Small intestine (tissue), 16 donors: ENCODE measurements at places on chromosomes 7 and 10.

GRCh38 chr7:55144333-55145317, 125.8 kb downstream of the EGFR start:
- DNase-seq, result no peak

- no peak for DNase-seq
These were observed 42.7 kb downstream of the C10orf143 start for GRCh38 chr10:130067893-130068292.

- no peak for DNase-seq
These were observed 592.5 kb downstream of the TYW1 start for GRCh38 chr7:67589183-67589582.

GRCh38 chr10:89590326-89590725, 54.7 kb downstream of the PANK1 start:
- DNase-seq, result no peak

DNA sequence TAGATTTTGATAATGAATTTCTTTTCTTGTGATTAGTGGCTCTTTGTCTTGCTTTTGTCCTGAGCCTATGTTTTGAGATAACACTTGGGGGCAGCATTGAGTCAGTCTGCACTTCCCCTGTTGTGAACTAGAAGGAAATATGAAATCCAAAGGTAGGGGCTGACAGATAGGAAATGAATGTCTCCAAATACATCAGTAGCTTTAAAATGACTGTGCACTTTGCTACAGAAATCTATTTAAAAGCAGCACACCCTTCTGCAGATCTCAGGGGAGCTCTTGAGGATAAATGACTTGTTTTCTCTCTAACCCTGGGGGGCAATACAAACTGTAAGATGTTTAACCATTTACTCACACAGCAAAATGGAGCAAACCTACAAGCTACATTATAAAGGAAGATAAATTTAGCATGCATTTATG, 176.0 kb upstream of the MYO3A start:
- peak; percentile 6 for DNase-seq

GRCh38 chr10:99521765-99522469, 10.8 kb upstream of the NKX2-3 start:
- no peak for DNase-seq

DNA sequence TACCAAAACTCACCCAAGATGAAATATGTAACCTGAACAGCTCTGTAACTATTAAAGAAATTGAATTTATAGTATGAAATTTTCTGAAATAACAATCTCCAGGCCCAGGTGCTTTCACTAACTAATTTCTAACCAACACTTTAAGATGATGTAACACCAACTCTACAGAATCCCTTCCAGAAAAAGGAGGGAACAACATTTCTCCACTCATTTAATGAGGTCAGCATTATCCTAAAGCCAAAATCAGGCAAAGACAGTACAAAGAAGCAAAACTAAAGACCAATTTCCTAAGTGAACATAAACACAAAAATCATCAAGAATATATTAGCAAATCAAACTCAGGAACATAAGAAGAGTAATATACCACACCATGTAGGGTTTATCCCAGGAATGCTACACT, 65.5 kb downstream of the KMT2C start:
- DNase-seq, result no peak

DNA sequence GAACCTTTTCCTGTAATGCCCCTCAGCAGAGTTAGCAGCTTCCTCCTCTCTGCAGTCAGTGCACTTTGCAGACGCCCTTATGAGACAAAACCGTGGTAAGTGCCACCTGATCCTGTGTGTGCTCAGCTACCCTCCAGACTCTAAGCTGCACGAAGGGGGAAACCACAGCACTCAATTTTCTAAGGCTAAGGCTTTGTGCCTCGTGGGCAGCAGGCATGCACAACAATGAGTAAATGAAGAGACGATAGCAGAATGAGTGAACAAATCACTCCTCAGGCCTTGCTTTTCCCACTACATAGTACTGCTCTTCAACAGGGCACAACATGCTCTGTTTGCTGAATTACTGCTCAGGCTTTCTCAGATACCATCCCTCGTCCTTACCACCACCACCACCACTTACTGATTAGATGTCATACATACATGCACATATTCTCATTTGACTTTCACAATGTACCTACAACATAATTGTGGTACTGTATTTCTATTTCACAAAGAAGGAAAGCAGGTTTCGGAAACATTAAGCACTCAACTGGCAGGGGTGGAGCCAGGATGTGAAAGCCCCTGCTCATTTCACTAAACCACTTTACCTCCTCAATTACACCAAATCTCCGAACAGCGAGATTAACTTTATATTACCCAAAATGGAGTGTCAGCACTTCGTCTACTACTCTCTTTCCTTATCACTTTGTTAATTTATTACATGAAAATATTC, 85.4 kb downstream of the ICA1 start:
- peak; percentile 55 for DNase-seq

GRCh38 chr7:96430356-96430755, 108.5 kb upstream of the SLC25A13 start:
- DNase-seq, result no peak

- peak; percentile 47 for DNase-seq
These were observed 44.6 kb upstream of the RSBN1L start for GRCh38 chr7:77651575-77652162.

DNA sequence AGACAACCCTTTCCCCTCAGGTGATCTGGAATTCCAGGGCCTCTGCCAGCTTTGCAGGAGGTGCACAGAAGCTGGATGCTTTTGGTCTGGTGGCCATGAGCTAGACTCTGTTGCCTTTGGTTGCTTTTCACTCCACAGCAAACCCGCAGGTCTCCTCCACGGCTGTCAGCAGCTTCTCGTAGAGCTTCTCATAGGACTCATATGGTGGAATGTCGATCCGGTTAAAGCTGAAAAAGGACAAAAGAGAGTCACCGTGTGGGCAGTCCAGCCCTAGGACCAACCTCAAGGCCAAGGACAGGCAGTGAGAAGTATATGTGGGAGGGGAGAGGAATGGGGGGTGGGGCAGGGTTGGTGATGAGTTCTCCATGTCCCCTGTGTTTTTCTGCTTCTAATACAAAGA, 113.5 kb downstream of the SMURF1 start:
- DNase-seq, result no peak

GRCh38 chr7:151896086-151896485, 19.2 kb upstream of the PRKAG2 start:
- DNase-seq, result peak; percentile 53

DNA sequence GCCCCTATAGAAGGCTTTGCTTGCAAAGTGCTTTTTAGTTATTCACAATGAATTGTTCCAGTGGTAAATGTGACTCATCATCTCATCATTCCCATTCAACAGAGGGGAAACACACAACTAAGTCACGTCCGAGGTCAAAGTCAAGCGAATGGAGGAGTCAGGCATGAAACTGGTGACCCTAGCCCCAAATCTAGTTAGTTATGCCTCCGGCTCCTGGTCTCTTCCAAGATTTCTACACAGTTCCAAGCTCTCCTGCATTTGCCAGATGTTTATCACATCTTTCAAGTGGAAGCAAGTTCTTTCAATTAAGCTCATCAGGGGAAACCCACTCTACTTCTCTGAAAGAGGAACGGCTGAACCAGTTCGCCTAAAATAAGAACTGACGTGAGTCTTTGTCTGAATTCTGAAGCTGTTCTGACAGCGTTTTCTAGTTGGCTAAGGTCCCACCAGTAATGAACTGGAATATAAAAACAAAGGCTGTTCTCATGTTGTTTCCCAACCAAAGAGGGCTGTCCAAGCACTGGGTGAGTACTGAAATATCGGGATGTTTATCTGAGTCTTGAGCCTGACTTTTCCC, 140.9 kb upstream of the NRBF2 start:
- DNase-seq, result peak; percentile 7

DNA sequence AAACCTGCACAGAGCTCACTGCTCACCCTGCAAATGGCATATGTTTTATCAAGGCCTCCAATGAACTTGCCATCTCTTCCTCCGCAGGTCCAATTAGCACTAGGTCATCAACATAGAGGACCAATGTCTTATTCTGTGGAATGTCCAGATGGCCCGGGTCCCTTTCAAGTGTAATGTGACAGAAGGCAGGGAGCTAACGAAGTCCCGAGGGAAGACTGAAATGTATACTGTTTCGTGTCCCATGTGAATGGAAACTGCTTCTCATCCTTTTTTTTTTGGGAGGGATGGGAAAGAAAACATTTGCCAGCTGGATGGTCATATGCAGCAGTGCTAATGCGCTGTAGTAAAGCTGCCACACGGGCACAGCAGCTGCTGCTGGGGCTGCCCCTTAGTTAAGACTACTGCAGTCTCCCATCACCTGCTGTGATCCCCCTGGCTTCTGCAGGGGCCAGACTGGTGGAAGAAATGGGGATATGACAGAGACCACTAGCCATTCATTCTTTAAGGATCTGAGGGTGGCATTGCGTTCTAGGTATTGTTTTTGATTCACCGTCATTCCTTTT, 61.7 kb upstream of the CCNY start:
- DNase-seq, result no peak

- no peak for DNase-seq
These were observed 2.1 kb upstream of the CASD1 start for GRCh38 chr7:94507462-94507861.

DNA sequence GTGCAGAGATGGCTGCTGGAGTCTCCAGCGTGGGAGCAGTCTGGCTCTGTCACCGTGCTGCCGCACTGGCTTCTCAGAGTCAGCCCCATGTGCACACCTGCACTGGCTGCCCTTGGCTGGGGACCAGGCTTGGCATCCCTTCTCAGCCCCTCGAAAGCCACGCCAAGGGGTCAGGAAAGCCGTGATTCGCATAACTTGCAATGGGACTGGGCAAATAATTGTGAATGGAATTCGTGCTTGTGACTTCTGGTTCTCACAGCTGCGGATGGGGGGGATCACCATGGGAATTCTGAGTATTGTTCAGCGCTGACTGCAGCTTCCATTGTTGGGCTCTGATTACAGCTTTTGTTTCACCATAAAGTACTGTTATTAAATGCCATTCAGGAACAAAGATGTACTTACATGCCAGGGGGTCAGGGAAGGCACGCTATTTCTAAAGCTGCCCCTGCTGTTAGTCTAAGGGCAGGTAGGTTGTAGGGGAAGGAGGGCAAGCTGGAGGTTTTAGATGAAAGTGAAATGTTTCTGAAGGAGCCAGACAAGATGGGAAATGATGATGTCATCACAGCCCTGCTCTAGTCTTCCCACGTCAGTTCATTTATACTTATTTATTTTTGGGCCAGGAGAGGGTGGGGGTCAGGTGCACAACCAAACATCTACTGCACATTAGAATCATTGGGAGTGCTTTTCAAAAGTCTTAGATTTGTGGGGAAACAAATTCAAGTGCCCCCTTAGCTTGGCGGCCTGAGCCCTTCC, 5.8 kb upstream of the PLEKHA1 start:
- no peak for DNase-seq

DNA sequence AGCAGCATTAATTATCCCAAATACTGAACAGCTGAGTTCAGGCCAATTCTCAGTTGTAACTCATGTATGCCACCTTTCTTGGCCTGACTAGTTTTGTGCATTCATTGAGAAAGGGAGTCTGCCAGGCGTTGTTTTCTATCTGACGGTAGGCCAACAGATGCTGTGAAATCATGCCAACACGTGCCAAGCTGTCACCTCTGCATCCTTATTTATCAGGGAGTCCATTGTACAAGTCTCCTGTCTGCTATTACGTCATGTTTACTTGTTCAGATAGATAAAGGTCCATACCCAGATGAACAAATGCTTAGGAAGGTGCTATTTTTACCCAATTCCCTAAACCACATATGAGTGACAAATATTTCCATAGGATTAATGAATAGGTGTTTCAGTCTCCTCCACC, 127.2 kb upstream of the CDK6 start:
- no peak for DNase-seq

GRCh38 chr7:77242068-77242467, 42.4 kb upstream of the FGL2 start:
- no peak for DNase-seq

GRCh38 chr10:86258941-86259340, 107.7 kb downstream of the GRID1 start:
- DNase-seq, result no peak

DNA sequence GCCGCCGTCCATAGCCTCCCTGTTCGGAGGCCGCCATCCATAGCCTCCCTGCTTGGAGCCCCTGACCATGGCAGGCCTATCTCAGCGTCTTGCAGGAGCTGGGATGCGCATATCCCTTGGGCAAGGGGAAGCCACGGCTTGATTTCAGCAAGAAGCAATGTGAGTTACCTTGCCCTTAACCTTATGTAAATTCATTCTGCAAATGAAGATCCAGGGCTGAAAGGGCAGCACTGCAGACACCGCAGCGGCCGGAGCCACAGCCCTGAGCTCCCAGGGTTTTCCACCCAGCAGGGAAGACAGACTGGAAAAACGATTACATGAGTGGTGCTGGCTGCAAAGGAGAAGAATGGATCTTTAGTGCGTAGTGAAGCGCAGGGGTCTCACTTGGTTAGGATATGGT, 95.8 kb downstream of the SEC61G start:
- no peak for DNase-seq

DNA sequence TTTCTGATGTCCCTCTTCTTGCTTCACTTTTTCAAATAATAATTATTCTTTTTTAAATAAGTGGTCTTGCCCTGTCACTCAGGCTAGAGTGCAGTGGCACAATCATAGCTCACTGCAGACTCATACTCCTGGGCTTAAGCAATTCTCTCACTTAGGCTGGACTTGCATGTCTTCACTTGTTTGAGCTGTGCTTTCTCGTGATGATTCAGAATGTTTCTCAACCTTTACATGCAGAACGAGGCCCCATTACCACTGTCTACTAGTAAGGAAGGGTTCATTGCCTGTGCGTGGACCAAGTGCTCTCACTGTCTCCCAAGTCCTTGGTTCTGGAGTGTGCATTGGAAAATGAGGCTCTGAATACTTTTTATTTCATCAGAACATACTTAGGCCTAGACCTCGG, 468.6 kb upstream of the COBL start:
- DNase-seq, result no peak
